ENCODE measurements at places on chromosomes 4 and X.

- no peak for DNase-seq
These were observed 250.5 kb downstream of the TECRL start for GRCh38 chr4:64158648-64159326.

- no peak for DNase-seq
These were observed 46.6 kb upstream of the KLHL8 start for GRCh38 chr4:87266986-87267385.

DNA sequence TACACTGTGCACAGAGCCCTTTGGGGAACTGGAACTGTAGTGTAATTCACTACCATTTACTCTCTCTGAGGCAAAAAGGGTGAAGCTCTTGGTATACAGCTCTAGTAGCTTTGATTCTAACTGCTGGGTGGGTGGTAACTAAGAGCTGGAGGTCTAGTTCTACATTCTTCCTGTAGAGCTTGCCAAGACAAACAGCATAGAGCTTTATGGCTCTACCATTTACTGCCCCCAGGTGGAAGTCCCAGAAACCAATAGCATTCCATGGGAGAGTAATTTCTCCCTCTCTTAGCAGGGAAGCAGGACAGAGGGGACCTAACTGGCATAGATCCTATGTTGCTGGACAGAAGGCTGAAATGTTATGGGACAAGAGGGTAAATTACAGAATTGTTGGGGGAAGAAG is 26.7 kb downstream of the HDAC8 start:
- no peak for DNase-seq

DNA sequence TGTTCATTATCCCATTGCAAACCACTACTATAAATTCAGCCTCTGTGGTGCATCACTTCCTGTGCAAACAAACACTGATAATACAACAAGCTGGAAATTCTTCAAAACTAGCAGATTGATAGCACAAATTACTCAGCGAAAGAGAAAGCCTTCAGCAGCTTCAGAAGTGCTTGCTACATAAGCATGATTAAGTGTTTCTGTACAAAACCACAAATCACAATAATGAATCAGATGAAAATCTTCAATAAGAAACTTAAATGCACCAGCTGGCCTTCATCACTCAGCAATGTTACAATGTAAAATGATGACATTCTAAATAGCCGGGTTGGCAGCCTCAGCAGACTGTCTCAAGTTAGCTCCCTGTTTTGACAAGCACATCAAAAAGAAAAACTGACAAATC is 262.2 kb downstream of the SPOCK3 start:
- no peak for DNase-seq

DNA sequence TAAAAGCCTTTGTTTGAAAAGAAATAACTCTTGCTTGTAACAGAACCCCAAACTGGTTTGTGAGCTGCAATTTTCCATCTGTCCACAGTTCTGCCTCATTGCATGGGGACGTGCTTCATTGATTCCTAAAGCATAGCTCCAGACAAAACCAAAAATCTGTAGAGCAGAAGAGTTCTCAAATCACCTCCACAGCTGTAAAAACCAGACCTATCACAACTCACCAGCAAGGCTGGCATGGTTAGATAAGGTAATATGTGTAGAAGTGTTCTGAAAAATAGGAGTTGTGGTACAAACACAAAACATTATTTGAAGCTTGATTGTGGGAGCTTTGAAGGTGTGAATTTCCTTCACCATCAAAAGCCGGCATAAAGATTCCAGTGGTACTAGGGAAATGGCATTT is 12.5 kb upstream of the RAB28 start:
- DNase-seq: no peak

DNA sequence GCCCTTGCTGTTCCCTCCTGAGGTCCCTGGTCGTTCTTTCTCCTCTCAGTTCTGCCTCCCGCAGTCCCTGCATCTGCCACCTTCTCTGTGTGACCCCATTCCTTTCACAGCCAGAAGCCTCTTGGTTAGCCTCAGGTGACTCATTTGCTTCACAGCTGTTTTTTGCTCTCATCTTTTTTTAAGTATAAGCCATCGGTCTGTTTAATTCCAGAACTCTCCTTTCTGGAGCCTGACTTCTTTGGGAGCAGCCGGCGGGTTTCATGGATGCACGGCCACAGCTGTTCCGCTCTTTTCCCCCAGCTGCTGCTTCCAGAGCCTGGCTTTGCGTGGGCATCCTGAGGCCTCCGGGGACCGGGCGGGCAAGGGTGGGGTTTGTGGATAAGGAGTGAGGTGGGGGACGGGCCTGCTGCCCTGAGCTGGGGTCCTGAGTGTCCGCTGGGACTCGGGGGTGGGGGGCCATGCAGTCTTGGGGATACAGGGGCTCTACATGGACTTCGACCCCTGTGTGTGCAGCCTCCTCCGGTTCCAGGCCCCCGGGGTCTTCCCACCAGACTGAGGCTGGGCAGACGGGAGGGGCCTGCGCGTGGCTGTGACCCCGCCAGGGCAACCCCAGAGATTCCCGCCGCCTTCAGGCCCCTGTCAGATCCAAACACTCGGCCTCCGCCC is 46.7 kb downstream of the PCGF3 start:
- DNase-seq: no peak

GRCh38 chr4:11904117-11904535 is 475.4 kb upstream of the HS3ST1 start:
- no peak for DNase-seq

GRCh38 chr4:23782778-23783437 is 106.9 kb downstream of the PPARGC1A start:
- no peak for DNase-seq

GRCh38 chr4:13528821-13529127 is 15.5 kb downstream of the NKX3-2 start:
- no peak for DNase-seq

DNA sequence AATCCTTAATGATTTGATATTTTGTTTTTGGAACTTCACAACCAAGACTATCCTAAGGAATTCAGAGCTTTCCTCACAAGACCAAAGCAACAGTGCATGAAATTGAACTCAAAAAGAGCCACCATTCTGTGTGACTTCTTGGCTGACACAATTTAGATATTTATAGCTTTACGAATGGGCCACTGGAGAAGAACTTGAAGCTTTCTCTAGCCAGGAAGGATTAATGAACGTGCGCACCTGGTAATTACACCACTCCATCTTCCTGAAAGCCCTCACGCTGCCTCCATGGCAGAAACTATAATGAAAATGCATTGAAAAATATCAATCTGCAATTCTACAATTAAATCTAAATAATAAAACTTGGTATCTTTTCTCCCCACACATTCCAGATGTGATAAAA is 1057.8 kb downstream of the DMD start:
- DNase-seq: no peak

DNA sequence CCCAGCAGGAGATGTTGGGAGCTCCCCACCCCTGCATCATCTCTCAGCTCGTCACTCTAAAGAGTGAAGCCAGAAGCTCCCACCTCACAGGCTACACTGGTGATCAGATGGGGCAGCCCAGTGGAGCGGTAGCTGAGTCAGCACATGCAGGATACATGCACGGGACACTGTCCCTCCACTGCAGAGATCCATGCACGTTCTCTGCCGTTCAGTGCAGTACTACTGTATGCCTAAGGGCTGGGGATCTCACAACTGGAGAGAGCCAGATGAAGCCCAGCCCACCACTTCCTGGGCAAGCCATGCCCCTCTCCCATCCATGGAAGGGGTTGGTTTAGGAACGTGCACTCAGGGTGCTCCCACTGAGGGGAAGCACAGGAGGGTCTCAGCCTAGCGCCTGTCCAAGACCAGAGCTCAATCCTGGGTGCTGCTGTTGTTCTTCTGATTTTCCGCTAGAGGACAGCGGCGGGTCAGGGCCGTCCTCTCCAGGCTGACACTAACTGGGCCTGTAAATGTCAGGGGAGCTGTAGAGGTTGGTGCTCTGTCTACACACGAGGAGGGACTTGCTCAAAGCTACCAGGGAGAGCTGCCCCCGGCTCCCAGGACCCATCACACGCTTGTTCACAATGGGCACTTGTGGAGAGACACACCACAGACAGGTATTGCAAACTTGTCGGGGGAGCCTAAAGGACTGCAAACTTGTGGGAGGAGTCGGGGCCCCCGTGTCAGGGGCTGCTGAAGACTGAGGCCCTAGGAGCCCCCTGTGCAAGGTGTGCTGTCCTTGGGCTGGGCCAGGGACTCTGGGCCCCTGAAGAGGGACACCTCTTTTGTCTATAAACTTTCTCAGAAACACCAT is 18.2 kb upstream of the ABLIM2 start:
- no peak for DNase-seq

- peak; percentile 15 for DNase-seq
These were observed 11.3 kb downstream of the SCD5 start for GRCh38 chr4:82787342-82787741.

DNA sequence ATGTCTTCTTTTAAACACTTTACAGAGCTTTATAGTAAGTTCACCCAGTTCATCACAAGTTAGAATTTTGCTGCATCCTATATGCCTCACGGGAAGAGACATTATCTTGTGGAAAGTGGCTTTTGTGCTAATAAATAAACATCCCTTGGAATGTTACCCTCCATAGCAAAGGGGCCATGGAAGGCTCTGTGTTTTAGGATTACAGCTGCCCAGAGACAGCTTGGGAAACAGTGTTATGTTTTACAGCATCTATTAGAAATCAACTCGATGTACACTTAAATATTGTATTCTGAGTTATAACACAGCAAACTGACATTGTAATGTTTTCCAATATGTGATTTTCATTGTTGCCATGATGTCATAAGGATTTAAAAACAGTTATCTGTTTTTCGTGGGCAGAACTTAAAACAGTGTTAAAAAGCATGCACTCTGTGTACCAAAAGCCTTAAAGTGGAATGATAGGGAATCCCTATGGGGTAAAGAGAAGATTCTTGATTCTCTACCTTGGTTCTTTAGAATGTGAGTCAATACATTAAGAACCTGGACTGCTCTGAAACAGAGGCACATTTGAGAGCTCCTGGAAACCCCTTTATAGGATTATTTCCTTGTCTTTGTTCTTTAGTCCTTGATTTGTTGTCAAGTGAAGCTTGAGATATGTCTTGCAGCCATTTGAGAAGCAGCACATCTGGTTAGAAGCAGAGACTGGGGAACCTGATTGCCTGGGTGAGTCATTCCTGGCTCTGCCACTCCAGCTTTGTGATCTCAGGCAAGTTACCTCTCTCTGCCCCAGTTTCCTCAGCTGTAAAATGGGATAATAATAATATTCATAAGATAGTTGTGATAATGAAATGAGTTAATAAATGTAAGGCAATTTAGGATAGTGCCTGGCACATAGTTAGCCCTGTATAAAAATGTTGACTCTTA is 41.6 kb downstream of the ARHGAP10 start:
- DNase-seq: no peak

DNA sequence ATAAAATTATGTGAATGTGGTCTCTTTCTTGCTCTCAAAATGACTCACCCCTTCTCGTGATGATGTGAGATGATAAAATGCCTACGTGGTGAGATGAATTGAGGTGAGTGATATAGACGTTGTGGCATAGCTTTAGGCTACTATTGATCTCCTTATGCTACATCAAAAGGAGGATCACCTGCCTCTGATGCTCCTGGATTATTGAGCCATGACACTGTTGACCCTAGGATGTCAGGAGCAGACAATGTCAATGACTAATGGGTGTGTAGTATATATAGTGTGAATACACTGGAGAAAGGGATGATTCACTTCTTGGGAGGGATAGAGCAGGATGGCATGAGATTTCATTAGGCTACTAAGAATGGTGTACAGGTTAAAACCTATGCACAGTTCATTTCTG is 210.7 kb upstream of the PRPS2 start:
- DNase-seq: no peak

DNA sequence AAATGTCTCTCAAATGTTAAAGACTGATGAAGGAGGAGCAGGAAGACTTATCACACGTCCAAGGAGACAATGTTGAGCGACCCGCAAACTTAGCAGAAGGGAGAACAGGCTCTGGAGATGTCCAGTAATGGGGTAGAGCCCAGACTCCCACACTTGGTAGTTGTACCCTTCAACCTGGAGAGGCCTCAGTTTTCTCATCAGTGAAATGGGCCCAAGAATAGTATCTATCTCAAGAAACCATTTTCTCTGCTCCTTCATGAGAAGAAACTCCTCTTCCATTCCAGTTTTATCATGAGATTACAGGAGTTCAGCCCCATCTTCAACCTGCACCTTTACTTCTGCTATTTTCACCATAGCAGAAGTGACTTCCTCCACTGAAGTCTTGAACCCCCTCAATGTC is 169.9 kb downstream of the DHRSX start:
- no peak for DNase-seq

DNA sequence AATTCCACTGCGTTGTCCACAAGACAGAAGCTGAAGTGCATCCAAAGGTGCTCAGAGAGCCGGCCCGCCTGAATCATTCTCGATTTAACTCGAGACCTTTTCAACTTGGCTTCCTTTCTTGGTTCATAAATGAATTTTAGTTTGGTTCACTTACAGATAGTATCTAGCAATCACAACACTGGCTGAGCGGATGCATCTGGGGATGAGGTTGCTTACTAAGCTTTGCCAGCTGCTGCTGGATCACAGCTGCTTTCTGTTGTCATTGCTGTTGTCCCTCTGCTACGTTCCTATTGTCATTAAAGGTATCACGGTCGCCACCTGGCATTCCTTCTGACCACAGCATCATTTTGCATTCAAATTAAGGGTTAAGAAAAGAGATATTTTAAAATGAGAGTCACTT is 115.5 kb downstream of the NFKB1 start:
- DNase-seq: no peak

DNA sequence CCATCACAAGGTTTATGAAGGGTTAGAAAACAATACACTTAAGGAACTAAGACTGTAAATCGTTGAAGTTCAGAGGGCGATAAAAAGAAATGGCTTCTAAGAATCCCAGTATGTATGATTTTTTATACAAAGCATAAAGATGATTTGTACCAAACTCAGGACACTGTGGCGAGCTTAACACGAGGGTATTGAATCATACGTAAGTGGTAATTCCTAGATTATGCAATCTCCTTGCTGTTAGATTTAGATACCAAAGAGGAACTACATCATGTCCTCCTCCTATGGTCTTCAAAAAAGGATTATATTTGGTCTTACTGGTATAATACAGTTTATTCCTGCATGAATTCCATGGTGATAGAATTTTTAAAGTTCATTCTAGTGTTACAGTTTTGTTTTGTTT is 23.9 kb downstream of the NFKB1 start:
- DNase-seq: no peak

Data from osteocyte (in vitro differentiated cells).